ENCODE measurements at places on chromosomes 2 and 18. TPM values are rescaled to one million over a fixed set of nuclear protein-coding genes. Genes with fewer than 3 reads are reported as not detected.

IMMT gene
- polyA plus RNA-seq = 60.9 TPM

PSMA8 gene
- not detected for polyA plus RNA-seq

AQP12B gene
- 0.19 TPM for polyA plus RNA-seq

- DNase-seq = no peak
Measured at GRCh38 chr2:71801969-71802368, 345.7 kb downstream of the CYP26B1 start.

DSG1 gene
- 0.05 TPM for polyA plus RNA-seq

DNA sequence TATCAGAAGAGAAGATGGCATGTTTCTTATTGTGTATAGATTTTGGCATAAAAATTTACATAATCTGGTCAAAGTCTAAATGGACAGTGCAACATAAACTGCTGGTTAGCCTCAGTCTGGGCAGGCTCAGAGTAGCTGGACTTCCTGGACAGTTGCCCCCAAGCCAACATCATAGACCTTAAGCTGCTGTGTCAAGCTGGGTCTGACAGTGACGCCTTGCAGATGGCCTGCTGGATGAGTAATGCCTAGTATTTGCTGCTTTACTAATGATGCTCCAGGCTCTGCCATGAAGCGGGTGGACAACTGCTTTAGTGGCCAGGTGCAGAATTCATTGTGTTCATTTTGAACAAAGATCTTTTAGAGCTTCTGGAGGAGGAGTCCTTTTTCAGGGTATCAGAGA lies 603.7 kb upstream of the ZEB2 start:
- no peak for DNase-seq

DNA sequence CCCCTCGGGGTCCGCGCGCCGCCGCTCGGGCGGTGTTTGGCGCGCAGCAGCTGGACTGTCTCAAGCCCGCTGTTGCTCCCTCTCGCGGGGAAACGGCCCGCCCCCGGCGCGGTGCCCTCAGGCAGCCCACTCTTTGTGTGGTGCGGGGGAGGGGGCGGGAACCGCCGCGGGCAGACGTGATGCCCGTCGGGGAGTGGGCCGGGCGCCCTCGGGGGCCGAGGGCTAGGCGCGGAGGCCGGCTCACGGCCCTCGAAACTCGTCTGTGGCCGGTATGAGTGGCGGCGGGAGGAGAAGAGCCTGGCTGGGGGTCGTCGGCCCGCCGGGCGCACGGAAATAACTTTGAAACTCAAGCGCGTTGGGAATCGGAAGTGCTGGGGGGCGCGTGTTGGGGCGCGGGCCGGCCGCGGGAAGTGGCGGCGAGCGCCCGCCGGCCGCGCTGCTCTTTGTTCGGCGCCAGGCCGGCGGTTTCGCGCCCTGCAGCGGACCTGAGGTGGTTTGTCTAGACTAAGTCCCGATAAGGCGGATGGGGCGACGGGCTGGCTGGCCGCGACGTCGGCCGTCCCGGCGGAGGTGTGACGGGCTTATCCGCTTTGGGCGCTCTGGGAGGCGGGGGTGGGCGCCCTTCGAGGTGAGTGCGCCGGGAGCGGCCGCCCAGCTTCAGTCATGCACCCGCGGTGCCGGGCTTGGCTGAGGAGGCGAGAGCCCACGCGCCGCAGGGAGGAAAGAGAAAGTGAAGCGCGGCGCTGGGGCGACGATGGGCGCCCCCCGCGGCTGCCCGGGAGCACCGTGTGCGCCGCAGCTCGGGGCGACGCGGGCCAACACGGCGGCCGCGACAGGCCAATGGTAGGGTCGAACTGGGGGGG lies 679 bp downstream of the PTMA start:
- DNase-seq = peak; percentile 67

DNA sequence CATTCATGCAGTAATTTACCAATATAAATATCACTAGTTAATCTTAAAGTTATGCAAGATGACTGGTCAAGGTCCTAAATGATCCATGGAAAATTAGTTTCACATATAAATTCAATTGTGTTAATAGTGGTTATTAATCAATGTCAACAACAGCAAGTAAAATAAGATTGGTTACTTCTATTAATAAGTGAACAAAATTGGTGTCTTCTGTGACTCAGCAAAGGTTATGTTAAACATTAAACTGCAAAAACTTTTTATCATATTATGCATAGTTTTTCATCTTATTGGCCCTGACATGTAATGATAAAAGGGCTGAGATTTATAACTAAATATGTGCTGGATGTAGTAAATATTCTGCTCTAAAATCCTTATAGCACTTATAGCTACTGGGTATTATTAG lies 359.0 kb upstream of the UBE2E3 start:
- no peak for DNase-seq

DNA sequence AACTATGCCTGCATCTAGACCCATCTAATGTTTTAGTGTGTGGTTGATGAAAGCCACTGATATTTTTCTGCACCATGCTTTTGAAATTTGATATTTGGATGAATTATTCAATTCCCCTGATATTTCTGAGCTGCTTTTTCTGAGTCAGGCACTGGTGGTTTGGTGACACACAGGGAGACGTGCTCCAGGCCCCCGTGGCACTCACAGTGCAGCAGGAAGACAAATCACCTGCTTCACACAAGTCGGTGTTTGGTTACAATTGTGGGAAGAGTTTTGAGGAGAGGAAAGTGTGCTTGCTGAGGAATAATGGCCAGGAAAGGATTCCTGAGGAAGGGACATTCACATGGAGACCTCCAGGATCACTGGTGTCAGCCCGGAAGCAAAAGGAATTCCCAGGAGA lies 179.7 kb downstream of the ACKR3 start:
- no peak for DNase-seq

DNA sequence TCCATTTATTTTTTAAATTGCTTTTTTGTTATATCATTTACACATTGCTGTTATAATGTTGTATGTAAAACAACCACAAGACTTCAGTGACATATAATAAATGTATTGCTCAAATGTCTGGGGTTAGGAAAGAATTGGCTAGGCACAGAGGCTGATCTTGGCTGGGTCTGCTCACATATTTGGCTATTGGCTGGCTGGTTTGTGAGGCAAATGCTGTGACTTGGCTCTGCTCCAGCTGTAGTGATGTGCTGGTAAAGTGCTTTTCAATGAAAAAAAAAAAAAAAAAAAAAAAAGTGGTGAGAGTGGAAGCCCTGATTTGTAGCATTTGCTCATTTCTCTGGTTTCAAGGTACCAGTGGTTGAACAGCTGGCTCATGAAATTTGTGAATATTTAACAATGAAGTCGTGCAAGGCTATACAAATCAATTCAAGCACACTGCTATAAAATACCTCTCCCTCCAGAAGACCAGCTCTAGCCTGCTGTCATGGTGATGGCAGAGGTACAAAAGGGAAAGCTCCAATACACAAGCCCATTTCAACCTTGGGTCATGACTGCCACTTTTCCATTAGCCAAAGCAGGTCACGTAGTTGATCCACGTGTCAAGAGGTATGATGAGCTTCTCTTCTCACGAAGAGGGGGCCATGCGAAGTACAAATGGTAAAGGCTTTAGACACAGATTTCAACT lies 43.7 kb upstream of the RIT2 start:
- peak; percentile 72 for DNase-seq

DNA sequence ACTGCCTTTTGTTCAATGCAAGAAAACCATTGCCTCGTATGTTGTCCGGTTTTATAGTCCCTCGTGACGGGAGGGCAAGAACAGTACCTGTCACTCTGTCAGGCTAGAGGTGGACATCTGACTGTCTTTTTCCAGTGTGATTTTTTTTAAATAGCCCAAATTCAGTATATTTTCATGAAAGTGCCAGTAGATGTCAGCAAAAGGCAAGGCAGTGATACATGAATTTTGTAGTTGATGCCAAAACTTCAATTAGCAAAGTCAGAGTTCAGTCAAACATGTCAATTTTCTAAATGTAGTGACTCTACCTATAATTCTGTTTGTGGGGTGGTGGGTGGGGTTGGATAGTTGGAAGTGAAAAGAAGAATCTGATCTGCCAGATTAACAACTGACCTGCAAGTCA lies 296.0 kb upstream of the MC4R start:
- DNase-seq = peak; percentile 30

TSPYL6 gene
- polyA plus RNA-seq = not detected

All from brain (organoid and tissue), 16 donors.